ENCODE measurements at places on chromosomes 1 and 21.

- DNase-seq: no peak
Observed at GRCh38 chr1:39635205-39635870, 4.1 kb downstream of the HEYL start.

DNA sequence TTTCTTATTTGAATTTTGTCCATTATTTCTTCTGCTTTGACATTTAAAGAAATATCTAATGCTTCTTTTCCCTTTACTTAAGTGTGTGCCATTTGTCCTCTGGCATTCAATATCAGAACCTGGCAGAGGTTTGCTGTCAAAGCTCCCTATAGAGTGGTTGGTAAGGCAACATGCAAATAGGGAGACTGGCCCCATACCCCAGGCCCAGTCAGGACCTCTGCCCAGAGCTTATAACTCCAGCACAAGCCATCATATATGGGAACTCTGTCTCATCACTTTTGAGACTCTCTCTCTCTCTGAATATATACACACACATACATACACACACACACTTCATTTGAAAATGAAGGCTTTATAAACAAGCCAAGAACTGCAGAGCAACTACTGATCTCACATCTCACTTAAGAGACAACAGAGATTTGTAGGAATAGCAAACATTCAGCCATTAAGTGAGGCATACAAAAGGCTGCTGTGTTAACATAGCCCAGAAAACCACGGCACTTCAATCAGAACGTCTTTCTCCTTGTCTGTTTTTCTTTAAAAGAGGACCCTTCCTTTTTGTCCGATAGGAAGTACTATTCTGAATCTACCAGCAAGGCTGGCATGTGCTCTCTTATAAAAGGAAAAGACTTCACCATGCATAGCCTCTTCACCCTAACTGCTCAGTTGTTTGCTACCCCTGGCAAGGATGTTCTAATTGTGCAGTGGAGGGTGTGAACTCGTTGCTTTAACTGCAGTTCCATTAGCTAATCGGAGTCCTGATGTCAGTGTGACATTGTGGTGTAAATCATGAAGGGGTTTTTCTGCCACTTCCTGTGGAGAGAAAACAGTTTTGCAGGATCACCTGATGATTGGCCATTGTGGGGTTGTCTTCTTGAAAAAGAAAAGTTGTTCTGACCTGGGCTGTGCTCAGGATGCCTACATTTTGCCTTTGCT is 101.7 kb downstream of the NR5A2 start:
- DNase-seq: no peak

- no peak for DNase-seq
Observed at GRCh38 chr1:185939142-185939541, 205.0 kb downstream of the HMCN1 start.

DNA sequence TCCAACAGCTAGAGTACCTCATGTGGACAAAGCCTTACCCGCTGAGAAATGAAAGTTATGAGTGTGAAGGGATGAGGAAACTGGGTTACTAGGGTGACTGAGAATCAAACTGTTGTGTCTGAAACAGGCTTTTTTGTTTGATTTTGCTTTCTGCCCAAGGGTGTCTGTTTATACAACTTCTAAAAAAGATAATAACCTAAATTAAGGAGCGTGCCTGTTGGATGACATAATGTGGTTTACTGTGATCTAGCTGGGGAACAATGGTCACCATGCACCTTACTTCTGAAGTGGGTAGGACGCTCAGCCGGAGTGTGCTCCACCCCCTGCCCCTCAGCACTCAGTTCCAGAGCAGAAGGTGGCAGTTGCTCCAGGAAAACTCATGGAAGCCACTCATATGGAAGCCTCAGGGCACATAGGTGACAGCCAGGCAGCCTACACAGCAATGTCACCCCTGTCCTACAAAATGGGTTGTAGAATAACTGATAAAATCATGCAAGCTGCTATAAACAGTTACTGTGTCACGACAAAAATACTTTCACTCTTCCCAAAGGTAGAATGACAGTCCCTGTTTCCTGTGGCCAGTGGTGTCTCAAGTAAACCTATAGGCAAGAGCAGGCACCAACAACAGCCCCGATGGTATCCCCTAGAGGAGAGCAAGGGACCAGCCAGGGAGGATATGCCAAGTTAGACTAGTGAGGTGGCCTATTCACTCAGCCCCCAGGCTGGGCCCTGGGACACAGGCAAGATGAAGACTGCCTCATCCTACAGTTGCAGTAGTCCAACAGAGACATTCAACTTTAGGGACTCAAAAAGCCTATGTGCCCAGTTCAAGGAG is 29.3 kb downstream of the SIPA1L2 start:
- DNase-seq: no peak

DNA sequence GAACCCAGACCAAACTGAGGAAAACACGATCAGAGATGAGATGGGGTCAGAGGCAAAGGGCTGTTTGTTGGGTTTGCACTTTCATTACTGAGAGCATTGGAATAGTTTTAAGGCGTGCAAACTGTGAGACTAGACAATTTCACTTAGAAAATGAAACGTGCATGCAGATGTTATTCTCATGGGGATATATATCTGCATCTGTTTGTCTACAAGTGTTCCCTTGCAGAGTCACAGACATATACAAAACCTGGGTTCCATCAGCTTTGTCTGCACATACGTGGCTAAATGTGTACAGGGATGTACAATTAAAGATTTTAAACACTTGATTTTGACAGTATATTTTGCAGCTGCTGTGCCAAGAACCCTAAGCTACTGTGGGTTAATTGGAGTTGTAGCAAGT is 355.4 kb downstream of the KIF26B start:
- no peak for DNase-seq

DNA sequence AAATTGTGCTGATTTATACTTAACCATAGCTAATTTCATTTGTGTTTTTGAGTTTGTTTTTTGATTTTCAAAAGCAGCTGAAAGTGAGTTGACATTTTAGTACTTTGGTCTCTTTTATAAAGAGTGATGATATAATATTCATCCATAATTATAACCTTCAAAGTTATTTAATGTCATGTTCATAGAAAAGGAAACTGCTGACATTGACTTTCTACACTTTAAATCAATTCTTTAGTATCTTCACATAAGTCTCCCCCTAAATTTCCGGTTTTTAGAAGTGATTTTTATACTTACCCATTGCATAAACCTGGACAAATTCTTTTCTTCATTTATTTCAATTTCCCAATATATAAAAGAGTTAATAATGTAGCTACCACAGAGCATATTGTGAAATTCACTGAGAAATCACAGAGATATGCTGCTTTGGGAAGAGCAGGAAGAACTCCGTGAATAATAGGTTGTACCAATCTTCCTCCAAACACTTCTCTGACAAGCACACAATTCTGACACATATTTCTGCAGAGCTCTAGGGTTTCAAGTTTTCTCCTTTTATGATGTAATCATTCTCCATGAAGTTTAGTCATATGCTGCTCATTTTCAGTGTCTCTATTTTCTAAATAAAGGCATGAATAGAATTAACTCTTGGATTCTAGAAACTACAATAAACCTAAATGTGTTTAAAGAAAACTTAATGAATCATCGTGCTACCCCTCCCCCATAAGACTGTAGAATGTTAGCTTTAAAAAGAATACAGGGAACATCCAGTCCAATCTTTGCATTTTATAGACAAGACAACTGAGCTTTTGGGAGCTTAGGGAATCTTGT is 25.6 kb upstream of the CDC42BPA start:
- no peak for DNase-seq

- no peak for DNase-seq
Observed at GRCh38 chr1:152855661-152856060, 4.1 kb upstream of the LCE7A start.

DNA sequence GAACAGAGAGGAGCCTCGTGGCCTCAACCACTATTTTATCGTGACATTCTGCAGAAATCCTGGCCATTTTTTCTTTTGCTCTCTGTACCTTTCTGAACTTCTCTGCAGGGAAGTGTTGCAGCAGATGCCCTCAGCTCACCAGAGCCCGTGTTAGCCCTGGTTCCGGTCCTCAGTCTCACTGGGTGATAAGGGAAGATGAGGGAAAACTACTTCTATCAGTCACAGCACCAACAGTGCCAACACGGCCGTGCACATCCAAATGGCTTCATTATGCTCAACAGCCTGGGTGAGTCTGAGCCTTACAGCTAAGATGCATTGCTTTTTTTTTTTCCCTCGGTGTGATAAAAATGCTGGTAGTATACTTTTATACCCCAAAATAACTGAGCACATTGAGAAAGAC is 93.0 kb downstream of the KIF26B start:
- no peak for DNase-seq

DNA sequence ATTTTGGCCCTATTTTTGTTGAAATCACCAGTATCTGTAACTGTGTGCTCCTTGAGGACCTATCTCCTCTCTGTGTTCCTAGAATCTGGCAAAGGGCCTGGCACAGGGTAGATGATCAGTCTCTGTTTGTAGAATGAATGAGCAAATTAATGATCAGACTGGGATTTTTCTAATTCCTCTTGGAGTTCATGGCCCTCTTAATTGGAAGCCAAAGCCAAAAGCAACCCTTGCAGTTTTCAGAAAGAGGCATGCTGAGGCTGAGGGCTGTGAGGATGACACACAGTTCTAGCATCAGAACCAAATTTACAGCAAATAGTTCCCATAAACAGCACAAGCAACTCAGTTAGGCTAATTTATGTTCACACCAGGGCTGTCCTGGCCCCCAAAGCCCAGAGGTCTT is 111.1 kb upstream of the BEND5 start:
- no peak for DNase-seq

DNA sequence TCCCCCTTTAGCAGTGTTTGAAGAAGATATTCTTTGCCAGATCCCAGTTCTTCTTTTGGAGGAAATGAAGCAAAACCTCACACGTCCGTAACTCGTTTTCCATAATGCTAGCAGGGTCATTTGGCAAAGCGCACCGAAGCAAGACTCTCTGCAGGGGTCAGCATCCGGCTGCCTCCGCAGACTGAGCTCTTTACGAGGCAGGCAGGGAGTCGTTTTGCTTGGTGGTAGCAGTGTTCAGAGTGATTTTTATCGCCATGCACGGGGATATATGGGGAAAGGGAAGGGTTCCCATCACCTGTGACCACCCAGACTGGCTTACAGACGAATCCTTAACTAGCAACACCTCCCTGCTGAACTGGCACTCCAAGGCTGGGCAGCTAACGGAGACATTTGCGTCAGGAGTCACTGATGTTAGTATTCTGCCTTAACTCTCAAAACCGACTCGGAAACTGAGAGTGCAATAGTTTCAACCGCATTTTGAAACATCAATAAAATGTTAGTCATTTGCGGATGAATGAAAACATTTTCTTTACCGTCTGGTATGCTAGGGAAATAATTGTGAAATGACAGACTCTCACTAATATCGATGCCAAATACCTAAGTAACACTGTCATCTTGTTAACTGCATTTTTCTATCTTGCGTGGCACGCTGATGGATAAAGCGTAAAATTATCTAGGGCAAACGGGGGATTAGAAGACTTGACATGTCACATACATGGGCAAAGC is 2.2 kb upstream of the NEGR1 start:
- DNase-seq: peak; percentile 54

- no peak for DNase-seq
Observed at GRCh38 chr1:167460836-167461235, 57.5 kb downstream of the CD247 start.

- DNase-seq: no peak
Observed at GRCh38 chr21:28922368-28922767, 70.3 kb downstream of the LTN1 start.

- peak; percentile 5 for DNase-seq
Observed at GRCh38 chr1:227897704-227898438, 49.9 kb downstream of the WNT9A start.

GRCh38 chr1:82090104-82090503 is 289.4 kb downstream of the ADGRL2 start:
- no peak for DNase-seq

GRCh38 chr1:73556270-73556669 is 641.7 kb downstream of the LRRIQ3 start:
- DNase-seq: no peak

DNA sequence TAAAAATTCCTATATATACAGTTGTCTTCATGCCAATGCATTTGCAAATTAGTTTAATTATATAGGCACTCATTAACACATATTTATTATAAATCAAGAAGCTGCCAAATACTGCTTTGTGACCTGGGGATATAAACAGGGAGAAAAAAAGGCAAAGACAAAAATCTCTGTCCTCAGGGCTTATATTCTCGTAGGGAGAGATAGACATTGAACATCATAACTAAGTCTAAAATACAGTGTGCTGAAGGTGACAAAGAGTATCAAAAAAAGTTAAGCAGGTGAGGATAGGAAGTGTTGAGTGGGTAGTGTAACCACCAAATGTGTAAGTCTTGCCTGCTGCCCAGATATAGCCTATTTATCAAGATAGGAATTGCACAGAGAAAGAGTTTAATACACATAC is 40.7 kb upstream of the LYPLAL1 start:
- DNase-seq: no peak

GRCh38 chr1:167666416-167666815 is 36.4 kb downstream of the RCSD1 start:
- no peak for DNase-seq

DNA sequence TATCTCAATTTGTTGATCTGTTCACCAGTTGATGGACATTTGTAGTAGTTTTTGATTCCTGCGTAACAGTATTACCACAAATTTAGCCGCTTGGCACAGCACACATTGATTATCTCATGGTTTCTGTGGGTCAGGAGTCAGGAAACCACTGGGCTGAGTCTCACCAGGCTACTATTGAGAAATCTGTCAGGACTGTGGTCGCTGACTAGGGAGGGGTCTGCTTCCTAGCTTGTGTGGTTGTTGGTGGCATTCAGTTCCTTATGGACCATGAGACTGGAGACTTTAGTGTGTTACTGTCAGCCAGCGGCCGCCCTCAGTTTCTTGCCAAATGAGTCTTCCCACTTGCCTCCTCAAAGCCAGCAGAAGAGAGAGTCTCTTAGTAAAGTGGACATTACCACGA is 9.8 kb downstream of the PEX14 start:
- no peak for DNase-seq

DNA sequence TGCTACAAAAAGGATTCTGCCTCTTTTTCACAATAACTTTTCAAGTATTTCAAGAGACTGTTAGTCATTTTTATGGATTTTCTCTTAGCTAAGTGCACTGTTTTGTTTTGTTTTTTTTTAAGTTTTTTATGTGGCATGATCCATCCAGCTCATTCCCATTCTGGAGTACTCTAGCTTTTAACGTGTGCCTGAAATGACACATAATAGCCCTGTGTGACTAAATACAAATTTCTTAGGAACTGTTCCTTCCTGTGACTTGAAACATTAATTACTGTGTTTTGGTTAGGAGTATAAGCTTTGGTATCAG is 143.9 kb downstream of the HS2ST1 start:
- no peak for DNase-seq

- DNase-seq: no peak
Observed at GRCh38 chr1:201619513-201619912, 80.6 kb downstream of the NAV1 start.

GRCh38 chr1:110118636-110119396 is 6.6 kb downstream of the UBL4B start:
- DNase-seq: no peak

GRCh38 chr1:194159941-194160340 is 973.5 kb upstream of the B3GALT2 start:
- DNase-seq: no peak

GRCh38 chr21:45763074-45763473 is 119.5 kb downstream of the PCBP3 start:
- DNase-seq: no peak

GRCh38 chr1:116899529-116899928 is 10.2 kb upstream of the PTGFRN start:
- no peak for DNase-seq

Measured in WTC11 (cell line).